ENCODE measurements at places on chromosomes 12 and 14.

DNA sequence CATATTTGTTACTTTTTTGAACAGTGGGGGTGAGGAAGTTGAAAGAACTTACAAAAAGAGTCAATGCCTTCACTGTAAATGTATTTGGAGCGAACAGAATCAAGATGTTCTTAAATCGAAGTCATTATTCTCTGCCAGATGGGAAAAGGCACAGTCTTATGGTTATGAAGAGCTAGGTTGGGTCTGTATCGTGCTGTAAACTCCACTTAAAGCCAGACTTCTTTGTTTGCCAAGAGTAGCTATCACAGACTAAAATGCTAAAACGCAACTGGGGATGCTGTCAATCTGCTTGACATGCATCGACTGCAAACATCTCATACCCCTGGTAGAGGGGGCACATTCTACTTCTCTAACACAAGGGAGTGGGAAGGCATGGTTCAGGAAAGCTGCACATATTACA lies 160.4 kb downstream of the DACT1 start:
- DNase-seq, result no peak

- no peak for DNase-seq
Observed at GRCh38 chr12:88715673-88716072, 135.4 kb upstream of the KITLG start.

DNA sequence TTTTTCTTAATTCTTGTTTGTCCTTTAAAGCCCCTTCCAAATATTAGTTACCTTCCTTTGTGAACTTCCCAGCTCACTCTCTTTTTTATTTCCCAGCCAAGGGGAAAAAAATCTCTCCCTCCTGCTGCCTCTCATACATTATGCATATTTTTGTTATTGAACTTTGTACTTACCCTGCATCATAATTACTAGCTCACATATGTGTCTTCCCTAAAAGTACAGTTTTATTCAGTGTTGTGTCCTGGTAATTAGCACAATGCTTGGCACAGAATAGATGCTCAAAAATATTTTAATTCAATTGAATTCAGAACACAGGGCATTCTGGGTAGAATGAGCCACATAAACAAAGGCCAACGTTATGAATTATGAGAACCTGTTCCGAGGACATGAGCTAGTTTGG lies 91.9 kb downstream of the SCN8A start:
- DNase-seq, result no peak

DNA sequence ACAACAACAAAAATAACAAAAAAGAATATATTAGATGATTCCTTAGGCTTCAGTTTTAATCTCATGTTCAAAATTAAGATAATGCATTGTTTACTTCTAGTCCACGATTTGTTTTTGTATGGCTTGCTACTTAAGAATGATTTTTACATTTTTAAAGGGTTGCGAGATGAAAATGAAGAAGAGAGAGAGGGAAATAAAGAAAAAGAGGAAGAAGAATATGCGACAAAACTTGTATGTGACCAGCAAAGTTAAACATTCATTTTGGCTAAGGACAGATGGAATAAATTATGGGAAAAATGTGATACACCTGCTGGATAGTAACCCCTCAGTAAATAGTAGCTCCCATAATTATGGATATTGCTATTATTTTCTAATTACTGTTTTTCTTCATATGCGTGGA lies 1.2 kb upstream of the GIT2 start:
- DNase-seq, result no peak

DNA sequence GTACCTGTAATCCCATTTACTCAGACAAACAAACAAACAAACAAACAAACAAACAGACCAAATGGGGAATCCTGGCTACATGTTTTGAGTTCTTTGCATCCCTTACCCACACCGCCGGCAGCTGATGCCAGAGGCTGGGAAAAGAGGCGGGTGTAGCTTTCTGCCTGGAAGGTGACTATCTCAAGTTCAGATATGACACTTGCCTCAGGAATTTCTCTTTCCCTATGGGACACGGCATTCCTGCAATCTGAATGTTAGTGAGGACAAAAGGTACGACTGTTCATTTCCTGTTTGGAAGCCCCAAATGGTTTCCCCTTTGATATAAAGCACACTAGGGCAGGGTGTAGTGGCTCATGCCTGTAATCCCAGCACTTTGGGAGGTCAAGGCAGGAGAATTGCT lies 2.9 kb downstream of the MYL2 start:
- DNase-seq, result peak; percentile 86

- no peak for DNase-seq
Observed at GRCh38 chr14:60277605-60278190, 28.7 kb downstream of the PPM1A start.

- DNase-seq, result peak; percentile 91
Observed at GRCh38 chr12:51000245-51000644, 25.9 kb downstream of the SLC11A2 start.

DNA sequence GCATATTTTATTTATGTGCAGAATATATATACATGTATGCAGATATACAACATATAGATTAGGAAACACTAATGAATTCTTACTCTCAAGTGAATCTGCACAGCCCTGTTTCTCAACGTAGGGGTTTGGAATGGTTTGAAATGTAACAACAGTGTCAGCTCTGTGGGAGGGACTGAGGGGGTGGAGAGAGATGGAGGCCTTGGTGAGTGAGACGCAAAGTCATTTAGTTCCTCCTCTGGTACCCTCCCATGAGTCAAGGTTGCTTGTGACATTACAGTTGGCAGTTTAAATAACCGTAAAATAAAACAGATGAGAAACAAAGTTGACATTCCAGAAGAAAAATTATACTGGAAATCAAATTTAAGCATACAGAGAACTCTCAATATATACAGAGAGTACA lies 313.0 kb upstream of the PRKD1 start:
- DNase-seq, result no peak

GRCh38 chr14:99521176-99522024 lies 40.2 kb downstream of the CCNK start:
- DNase-seq, result no peak

DNA sequence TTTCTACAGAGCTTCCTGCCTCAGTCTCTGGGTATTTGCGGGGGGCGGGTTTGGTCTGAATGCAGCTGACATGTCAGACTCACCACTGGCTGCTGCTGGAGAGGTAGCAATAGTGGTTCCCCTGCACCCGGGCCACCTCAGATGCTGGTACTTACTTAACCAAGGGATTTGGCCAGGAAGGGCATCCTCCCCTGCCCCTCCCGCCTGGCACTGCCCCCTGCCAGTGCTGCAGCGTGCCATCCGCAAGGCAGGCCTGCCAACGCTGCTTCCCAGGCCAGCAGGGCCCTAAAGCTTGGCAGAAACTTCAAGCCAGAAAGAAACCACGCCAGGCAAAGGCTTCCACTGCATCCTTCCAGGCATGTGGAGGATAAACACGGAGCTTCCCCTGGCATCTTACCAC lies 22.1 kb downstream of the RAB35 start:
- DNase-seq, result no peak

GRCh38 chr12:55797068-55797467 lies 20.5 kb downstream of the SARNP start:
- DNase-seq, result peak; percentile 50

DNA sequence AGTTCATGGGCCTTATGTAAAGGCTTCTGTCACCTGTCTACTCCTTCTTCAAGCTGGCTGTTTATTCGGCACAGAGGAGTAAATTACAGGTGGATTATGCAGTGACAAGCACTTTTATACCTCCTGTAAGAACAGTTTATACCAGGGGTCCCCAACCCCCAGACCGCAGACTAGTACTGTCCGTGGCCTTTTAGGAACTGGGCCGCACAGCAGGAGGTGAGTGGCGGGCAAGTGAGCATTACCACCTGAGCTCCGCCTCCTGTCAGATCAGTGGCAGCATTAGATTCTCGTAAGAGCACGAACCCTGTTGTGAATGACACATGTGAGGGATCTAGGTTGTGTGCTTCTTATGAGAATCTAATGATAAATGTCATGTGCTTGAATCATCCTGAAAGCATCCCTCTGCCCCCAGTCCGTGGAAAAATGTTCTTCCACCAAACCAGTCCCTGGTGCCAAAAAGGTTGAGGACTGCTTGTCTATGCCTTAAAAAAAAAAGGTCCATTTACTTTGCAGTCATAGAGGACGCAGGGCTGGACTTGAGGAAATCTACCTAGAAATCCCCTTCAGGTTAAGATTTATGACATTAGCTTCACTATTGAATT lies 78.8 kb downstream of the ETV6 start:
- peak; percentile 61 for DNase-seq

DNA sequence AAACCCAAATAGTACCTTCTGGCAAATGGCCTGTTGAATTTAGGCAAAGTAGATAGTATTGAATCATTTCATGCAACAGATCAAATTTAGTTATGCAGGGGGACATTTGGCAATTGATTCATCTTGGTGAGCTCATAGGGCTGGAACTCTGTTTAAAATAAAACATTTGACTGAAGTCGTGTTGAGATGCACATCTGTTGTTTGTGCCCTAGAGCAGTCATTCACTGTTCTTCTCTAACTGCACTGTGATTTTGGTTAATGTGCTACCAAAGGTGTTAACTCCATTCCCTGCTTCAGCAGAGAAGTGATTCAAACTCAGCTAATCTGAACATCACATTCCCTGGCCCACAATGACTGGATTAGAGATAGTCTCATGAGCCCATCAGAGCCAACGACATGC lies 44.0 kb upstream of the CSRP2 start:
- peak; percentile 27 for DNase-seq

DNA sequence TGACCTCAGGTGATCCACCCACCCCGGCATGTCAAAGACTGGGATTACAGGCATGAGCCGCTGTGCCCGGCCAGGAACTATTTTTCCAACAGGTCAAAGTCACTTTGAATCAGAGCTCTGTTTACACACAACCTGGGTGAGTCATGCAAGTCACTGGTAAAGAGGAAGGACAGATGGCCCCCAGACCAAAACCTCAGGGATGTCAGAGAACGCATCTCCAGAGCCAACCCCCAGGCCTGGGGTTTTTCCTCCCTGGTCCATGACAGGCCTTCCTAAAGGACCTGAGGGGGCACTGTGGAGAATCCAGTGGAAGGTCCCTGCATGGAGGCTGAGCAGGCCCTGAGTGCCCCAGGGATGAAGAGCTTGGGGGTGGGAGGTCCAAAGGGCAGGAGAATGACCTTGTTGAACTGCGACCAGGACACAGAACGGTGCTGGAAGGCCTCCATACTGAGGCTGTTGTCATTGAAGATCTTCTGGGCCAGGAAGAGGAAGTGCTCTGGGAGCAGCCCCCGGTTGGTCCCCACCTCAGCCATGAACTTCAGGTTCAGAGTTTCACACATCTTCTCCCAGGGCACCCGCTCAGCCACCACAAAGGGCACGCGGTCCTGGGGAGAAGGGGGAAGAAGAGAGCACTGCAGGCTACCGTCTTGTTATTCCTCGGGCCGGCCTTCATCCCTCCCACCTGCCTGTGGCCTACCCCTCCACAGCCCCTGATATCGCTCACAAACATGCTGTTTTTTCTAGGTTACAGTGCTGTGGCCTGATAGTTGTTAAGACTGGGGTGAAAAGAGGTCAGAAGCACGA lies 9.1 kb downstream of the STAT6 start:
- no peak for DNase-seq

DNA sequence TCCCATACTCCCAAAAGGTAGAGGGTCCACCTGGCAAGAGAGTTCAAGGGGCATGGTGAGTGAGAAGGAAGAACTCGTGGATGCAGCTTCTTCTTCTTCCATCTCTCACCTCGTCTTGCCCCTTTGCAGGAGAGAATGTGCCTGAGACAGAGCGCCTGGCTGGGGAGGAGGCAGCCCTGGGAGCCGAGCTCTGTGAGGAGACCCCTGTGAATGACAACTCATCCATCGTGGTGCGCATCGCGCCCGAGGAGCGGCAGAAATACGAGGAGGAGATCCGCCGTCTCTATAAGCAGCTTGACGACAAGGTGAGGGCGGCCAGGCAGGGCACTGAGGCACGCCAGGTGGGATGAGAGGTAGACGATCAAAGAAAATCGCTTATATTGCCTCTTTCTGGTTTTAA lies 20.0 kb downstream of the KIF5A start:
- no peak for DNase-seq

- peak; percentile 26 for DNase-seq
Observed at GRCh38 chr12:58668871-58669270, 251.4 kb downstream of the LRIG3 start.

- DNase-seq, result peak; percentile 49
Observed at GRCh38 chr12:109458771-109459208, 18.3 kb downstream of the KCTD10 start.

DNA sequence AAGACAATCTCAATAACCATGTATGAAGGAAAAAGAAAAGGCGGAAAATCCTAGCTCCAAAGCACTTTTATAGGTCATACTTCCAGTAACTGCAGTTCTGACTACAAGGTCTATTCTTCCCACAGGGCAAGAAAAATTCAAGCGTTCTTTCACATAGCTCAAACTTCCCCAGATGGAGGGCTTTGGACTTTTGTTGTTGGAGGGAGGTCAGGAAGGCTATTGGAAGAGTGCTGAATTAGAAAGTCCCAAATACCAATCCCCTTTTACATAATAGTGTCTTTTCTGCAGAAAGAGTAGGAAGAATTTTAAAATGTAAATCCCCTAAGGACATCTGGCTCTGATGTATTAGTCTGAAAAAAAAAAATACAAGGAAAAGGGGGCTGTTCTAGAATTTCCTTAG lies 309.4 kb downstream of the MDGA2 start:
- no peak for DNase-seq

Measured in fibroblast of skin of right biceps (primary cell).